Fibroblast of the aortic adventitia (primary cell): ENCODE measurements at places on chromosomes 13 and 19. TPM values are rescaled to one million over a fixed set of nuclear protein-coding genes. Genes with fewer than 3 reads are reported as not detected.

The UBE2L5 gene
- under 0.01 TPM in 1 of 2 replicates, not detected in the other for total RNA-seq

The STRN4 gene
- 45.3 and 45.9 TPM in 2 replicates for total RNA-seq

The SULT2A1 gene
- not detected in 2 replicates for total RNA-seq

The LGALS4 gene
- 0.82 TPM in 1 of 2 replicates, not detected in the other for total RNA-seq

The GRIN2D gene
- total RNA-seq, result 1.2 and 2.2 TPM in 2 replicates

The PEAK3 gene
- not detected in 2 replicates for total RNA-seq
